CD4-positive, alpha-beta T cell treated with Interleukin-17A for 1 hour (primary cell): ENCODE measurements at places on chromosomes 1 and 21.

- DNase-seq = no peak
Measured at GRCh38 chr1:111955755-111956154, 33.7 kb downstream of the KCND3 start.

DNA sequence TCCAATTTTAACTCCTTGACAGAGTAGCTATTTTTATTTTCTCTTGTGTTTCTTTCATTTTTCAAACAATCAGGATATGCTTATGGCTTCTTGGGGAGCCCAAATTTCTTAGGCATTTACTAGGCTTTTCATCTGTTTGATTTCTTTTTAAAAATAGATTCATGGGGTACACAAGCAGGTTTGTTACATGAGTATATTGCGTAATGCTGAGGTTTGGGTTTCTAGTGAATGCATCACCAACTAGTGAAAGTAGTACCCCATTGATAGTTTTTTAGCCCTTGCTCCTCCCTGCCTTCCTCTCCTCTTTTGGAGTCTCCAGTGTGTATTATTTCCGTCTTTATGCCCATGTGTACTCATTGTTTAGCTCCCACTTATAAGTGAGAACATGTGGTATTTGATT lies 190.7 kb downstream of the CENPF start:
- DNase-seq = no peak

DNA sequence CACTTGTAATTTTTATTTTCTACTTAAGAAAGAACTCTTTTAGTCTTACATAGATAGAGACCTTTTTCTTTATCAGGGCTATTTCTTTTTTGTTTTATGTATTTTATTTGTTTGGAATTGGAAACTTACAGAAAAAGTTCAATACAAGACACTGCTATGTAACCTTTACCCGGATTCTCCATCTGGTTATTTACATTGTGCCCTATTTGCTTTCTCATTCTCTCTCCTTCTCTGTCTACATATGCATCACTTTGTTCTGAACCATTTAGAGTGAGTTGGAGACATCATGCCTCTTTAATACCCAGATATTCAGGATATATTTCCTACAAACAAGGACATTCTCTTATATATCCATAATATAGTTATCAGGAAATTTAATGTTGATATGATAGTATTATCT lies 18.3 kb downstream of the AXDND1 start:
- no peak for DNase-seq

DNA sequence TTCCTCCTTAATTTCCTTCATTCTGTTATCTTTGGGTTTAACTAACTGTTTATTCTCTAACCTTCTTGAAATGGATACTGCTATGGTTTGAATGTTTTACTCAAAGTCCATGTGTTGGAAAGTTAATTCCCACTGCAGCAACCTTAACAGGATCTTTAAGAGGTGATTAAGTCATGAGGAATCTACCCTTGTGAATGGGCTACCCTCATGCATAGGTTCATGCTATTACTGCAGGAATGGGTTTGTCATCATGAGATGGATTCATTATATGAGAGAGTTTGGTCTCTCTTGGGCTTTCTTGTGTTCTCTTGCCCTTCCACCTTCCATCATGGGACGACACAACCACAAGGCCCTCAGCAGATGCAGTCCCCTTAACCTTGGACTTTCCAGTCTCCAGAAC lies 516.9 kb downstream of the ADGRL2 start:
- no peak for DNase-seq

DNA sequence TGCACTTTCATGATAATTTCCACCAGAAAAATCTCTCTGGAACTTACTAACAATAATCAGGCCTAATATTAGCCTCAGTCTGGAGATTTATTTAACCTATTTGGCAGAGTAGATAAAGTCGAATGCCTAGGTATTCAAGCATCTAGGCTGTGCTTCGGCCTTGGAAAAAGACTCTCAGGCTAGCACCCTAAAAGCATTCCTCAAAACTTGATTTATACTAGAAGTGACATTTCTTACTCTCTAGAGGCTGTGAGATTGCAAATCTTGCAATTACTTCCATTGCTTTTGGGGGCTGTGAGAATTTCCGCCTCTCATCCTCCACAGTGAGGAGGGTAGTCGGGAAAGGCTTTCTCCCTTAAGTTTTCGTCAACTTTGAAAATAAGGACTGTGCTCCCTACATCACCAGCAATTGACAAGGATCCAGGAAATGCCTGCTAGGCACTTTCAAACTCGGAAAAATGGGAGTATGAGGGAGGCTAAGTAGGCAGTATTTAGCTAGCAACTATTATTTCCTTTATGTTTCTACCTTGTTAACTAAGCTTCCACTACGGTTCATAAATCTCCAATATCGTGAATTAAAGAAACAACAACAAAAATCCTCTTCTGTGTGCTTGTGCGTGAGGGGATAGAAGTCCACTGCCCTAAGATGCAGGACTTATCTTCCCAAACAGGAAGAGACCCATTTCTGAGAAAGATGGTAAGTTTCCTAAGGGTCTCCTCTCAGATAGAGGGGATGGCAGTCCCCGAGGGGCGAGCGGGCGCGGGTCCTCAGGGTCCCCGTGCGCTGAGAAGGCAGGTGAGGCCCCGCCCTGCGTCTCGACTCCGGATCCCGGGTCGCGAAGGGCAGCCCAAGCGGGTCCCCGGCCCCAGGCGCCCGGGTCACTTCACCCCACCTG lies 1.1 kb upstream of the LMO4 start:
- DNase-seq = no peak

DNA sequence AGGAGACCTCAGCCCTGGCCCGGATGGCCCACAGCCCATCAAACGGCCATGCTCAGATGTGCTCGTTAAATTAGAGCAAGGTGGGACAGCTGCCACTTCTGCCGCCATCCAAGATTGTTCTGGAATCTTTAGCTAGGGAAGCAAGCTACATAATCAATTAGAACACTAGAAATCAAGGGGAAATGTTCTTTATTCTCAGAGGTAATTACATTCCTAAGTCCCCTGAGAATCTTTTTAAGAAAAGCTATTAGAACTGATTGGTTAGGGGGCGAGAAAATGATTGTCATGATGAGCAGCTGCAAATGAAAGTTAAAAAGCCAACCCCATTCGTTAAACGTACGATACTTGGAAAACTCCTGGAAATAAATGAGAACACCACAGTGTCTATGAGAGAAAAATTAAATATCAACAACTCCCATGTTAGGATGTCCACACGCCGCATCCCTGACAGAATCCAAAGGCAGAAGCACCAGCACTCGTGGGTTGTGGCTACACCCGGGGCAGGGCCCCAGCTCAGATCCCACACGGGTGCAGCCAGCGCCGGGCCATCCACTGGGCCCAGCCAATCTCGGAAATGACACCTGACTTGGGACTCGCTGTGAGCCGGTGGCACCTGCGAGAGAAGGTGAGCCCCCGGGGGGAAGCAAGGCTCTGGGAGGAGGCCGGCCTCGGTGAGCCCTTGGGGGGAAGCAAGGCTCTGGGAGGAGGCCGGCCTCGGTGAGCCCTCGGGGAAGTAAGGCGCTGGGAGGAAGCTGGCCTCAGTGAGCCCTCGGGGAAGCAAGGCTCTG lies 37.6 kb downstream of the KRTAP10-1 start:
- DNase-seq = no peak

- no peak for DNase-seq
Measured at GRCh38 chr1:66500301-66500700, 33.7 kb upstream of the SGIP1 start.

DNA sequence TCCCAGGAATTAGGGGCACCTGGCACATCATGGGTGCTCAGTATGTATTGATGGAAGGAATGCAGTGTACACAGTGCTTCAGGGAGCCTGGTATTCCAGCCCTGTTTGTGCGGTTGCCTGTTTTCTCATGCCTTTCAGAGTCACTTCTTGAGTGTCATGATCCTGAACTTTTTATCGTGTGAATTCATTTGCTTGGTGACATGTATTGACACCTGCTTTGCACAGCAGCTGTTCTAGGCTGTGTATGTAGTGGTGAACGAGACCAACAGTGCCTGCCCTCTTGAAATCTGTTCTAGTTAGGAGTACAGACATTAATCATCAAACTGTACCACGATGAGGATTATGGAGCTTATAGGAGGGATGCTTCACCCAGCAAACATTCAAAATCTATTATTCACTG lies 6.1 kb downstream of the HTR6 start:
- no peak for DNase-seq

- no peak for DNase-seq
Measured at GRCh38 chr1:81144240-81144825, 656.4 kb upstream of the ADGRL2 start.

DNA sequence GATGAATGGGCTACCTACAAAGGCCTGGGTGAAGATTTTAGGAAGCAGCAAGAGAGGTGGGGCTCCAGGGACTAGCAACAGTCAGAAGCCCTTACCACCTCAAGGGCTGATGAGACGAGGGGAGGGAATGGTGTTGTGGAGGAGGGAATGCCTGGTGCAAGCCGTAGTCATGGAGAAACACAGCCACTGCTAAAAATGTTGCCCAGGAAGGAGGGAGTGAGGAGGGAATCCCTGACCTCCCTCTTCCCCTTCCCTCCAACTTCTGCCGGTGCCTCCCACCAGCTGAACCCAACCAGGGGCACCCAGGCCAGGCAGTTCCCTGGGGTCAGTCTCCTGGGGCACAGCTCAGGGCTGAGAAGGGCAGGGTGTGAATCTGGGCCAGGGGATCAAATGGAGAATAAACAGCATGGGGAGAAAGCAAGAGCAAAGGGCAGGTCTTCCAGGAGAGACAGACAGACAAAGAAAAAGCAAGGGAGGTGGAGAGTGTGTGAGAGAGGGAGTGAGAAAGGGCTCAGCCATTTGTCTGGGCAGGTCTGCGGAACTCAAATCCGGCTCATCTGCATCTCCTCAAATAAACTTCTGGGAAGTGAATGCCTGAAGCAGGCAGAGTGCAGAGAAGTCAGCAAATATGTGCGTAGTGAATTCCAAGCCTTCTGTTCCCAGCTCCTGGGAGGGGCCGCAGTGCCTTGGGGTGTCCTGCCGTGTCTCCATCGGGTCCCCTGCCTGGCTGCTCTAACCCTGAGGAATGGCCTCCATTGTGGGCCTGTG lies 27.1 kb upstream of the POU3F1 start:
- no peak for DNase-seq

DNA sequence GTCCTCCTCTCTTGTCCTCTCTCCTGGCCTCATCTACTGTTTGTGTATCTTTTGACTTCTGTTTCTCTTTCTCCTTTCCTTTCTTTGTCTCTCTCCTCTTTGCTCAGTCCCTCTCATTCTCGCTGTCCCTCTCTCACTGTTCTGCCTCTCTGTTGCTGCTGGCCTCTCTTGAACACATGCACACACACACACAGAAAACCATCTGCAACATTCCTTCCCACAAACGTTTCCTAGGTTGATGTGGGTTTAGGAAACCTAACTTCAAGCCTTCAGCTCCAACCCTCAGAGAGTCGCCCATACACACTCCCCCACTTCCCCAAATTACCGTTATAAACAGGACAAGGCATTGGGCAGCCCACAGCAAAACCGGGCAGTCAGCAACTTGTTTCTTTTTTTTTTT lies 10.9 kb upstream of the SSBP3 start:
- no peak for DNase-seq

DNA sequence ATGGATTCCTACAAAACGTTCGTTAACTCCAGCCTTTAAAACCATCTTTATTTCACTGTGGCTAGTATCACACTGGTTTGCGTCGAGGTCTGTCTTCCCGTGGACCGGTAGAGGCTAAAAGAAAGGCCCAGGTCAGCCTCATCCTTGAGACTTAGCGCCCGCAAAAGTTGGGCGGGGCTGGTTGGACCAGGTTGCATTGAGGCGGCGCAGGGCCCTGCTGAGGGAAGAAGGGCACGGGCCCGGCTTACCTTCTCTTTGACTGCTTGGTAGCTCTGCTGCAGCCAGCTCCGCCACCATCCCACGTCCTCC lies 455 bp downstream of the BSDC1 start:
- peak; percentile 53 for DNase-seq

DNA sequence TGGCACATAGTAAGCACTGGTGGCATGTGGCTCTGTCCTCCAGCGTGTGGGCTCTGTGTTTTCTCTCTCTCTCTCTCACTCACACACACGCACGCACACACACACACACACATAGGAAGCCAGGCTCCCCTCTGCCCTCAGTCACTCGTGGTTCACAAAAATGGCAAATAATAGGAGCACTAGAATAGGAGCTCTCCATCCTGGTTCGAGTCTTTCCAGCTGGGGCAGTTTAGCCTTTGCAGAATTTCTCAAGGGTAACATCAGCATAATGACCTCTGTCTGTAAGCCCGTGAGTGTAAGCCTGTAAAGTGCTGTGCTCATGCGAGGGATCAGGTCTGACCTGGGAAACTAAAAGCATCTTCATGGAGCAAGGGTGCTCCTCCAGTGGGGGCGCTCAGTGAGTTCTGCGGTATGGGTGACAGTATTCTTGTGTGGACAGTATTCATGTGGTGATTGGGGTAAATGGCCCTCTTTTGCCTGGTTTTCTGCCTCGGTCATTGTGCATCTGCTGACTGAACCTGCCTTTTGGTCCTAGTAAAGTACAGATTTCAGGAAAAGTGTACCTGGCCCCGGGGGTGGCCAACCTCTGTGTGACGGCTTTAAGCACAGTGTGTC lies 842 bp upstream of the ZC3H12A start:
- peak; percentile 71 for DNase-seq

- peak; percentile 79 for DNase-seq
Measured at GRCh38 chr1:113783254-113784103, 24.2 kb upstream of the PHTF1 start.

- DNase-seq = peak; percentile 14
Measured at GRCh38 chr1:111448482-111448917, 556 bp downstream of the WDR77 start.
